ENCODE measurements at places on chromosomes 1 and 21.

DNA sequence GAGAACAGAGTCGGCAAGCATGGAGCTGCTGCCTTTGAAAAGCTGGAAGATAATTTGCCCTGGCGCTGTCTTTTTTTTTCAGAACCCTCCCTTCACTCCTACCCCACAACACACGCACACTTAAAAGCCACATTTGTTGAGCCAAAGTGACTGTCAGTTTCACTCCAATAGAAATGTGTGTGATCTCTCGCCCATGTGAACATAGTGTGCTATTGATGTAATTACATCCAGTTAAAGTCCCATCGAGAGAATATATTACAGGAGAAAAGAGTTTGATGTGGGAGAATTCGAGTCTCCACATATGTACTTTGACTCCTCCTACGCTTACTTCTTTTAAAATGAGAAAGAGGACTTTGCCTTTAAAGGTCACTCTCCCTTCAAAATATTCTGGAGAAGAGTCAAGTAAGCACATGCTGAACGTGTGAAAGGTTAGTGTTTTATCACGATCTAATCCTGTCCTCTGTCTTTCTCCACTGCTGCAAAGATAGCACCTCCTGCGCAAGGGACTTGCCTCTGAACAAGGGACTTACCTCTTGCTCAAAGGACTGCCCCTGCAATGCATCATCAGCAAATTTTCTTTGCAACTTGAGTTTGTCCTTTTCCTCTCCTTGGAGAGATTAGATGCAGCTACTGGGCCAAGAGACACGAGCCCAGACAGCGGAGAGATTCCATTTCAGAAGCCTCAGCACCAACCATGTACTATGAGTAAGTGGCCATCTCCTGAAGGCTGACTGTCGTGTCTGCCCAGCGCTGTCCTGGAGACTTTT lies 613.9 kb downstream of the PTPRU start:
- no peak for DNase-seq

- DNase-seq, result no peak
Measured at GRCh38 chr1:46368791-46369190, 25.3 kb upstream of the FAAH start.

GRCh38 chr1:110237386-110238152 lies 27.5 kb downstream of the KCNC4 start:
- DNase-seq, result no peak

DNA sequence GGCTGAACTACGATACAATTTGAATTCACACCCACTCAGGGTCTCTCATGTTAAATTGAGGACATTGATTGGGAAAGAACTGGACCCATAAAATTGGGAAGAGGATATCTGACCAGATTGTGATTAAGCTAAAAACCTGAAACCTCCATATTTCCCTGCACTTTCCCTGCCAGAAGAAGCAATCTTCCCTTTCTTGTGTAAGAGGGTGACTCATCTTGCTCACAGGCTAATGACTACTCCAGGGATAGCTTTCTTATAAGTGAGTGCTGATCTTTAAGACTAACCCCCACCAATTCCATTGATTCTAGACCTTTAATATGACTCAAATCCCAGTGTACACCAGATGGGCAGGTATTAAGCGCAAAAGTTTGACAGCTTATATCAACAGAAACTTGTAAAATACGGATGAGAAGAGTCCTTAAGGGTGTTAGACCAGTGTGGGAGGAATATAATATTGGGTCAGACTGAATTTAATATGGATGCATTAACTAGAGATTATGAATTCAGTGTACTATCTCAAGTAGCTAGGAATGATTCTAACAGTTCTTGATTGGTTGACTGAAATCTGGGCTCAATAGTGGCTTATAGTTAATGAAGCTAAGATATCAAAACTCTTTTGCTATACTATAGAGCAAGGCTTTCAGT lies 12.1 kb upstream of the SGIP1 start:
- DNase-seq, result no peak

DNA sequence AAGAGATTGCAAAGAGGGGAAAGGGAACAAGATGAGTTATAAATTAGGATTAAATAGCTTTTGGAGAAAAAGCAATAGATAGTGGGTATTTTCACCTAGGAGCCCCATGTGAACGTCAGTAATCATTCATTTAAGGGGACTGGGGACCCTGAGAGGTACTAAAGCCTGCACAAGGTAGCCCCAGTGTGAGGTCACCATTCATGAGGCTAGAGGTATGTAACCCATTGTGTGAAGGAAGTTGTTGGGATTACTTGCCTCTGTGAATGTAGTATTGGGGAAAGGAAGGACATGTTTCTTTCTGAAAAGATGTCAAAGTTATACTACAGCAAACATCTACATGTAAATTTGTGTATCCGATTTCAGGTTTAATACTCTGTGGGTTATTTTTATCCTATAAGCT lies 276.8 kb downstream of the TBX15 start:
- DNase-seq, result no peak

GRCh38 chr1:153397051-153397923 lies 6.4 kb upstream of the S100A8 start:
- no peak for DNase-seq

- no peak for DNase-seq
Measured at GRCh38 chr1:80919426-80919825, 881.3 kb upstream of the ADGRL2 start.

GRCh38 chr1:9181990-9182783 lies 52.4 kb upstream of the H6PD start:
- DNase-seq, result no peak

DNA sequence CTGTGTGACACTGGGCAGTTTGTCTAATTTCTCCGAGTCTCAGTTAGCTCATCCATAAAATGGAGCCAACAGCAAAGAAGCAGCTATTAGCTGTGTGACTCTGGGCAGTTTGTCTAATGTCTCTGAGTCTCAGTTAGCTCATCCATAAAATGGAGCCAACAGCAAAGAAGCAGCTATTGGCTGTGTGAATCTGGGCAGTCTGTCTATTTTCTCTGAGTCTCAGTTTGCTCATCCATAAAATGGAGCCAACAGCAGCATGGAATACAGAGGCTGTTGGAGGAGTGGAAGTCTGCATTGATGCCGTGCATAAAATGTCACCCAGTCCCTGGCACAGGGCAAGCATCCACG lies 297.0 kb upstream of the VAMP3 start:
- no peak for DNase-seq

DNA sequence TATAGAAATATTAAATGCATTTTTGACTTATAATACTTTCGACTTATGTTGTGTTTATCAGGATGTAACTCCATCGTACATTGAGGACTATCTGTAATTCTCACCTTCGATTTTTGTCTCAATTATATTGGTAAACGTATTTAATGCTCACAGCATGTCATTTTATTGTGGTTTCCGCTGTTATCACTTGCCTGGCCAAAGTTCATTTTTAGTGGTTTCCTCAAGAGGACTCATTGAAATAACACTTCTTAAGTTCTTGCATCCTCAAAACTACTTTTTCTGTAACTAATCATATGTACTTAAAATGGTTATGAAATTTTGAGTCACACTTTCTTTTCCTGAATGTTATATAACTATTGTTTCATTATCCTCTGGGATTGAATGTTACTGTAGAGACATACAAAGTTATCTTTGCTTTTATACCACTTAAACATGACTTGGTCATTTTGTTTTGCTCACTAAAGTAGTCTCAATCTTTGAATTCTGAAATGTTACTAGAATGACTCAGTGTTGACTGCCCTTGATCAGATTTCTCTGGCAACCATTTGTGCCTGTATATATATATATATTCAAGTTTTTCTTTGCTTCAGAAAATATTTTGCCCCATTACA lies 289.6 kb upstream of the PROX1 start:
- DNase-seq, result no peak

GRCh38 chr1:14184454-14184853 lies 414.0 kb upstream of the KAZN start:
- no peak for DNase-seq

- DNase-seq, result no peak
Measured at GRCh38 chr21:34372321-34372720, 3.0 kb upstream of the SMIM11 start.

GRCh38 chr1:170619241-170620028 lies 44.5 kb upstream of the PRRX1 start:
- no peak for DNase-seq

DNA sequence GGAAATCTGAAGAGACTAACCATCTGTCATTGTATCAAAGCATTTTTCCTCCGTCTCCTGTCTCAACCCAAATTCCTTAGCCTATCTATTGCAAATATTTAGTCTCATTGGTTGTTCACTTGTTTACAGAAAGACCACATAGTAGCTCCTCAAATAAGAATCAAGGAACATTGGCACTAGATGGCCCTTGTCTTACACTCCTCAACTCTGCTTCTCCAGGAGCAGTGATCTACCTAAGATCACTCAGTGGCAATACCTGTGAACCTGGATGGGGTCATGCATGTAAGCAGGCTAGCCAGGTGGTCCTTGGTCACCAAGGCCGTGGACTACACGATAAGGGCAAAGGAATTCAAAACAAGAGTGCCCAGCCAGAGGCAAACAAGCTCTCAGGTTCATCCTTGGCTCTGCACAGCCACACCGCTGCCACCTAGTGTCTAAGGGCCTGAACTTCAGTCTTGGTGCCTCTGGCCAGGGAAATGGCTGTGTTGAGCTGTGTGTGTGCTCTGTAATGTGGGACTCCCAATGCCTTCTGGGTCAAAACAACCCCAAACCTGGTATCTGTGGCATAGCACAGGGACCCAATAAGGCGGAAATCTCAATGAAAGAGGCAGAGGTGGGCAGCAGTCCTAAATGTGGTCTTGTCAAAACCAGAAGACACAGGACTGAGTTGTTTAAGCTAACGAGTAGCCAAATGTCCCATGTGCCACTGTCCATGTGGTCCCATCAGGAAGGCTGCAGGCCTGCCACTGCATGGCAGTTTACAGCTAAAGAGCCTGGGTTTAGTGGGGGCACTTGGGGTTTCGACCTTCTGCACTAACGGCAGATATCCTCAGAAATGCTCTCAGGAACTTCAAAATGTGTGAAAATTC lies 54.5 kb downstream of the GPR161 start:
- peak; percentile 65 for DNase-seq

DNA sequence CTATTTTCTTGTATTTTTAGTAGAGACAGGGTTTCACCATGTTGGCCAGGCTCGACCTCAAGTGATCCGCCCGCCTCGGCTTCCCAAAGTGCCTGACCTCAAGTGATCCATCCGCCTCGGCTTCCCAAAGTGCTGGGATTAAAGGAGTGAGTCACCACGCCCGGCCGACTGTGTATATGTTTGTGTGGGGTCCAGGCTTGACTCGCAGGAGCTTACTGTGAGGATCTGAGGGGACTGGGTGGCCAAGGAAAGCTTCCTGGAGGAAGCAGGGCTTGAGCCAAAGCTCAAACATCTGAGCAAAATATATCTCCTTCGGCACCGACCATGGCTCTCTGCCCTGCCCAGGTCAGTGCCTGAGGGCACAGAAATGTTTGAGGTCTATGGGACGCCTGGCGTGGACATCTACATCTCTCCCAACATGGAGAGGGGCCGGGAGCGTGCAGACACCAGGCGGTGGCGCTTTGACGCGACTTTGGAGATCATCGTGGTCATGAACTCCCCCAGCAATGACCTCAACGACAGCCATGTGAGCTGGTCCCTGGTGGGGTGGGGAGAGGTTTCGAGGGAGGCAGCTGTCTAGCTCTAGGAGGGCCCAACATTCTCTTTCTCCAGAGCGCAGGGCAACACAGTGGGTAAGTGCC lies 10.5 kb downstream of the PADI3 start:
- DNase-seq, result no peak

GRCh38 chr1:41525891-41526587 lies 41.6 kb upstream of the EDN2 start:
- no peak for DNase-seq

DNA sequence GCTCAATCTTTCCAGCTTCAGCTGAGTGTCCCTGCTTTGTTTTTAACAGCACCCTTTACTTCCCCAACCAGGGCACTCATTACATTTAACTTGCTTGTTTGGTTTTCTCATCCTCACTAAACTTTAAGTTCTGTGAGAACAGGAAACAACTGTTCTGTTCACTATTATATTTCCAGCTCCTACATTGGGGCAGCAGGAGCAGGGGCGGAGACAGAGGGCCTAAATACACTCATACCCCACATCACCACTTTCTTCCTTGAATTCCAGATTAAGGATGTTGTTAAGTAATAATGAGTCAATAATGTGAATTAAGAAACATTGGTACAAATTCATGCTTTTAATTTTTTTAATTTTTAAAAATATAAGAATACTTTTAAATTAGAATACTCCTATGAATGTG lies 6.0 kb downstream of the DRAM2 start:
- no peak for DNase-seq

DNA sequence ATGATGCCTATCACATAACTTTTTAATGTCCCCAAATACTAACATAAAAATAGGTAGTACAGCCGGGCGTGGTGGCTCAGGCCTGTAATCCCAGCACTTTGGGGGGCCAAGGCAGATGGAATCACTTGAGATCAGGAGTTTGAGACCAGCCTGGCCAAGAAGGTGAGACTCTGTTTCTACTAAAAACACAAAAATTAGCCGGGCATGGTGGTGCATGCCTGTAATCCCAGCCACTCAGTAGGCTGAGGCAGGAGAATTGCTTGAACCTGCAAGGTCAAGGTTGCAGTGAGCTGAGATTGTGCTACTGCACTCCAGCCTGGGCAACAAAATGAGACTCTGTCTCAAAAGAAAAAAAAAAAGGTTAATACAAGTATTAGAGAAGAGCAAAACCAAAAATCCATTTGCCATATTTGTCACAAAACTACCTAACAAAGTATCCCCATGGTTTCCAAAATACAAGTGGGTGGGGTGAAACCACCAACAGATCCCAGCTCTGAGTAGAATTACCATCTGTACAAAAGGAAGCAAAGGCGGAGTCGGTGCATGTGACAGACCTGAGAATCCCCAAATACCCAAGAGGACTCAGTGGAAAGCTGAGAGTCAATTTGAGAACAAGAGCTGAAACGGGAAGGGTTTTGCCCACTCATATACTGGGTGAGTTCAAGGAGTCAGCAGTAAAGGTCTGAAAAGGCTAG lies 113.2 kb downstream of the TOMM20 start:
- peak; percentile 44 for DNase-seq

- no peak for DNase-seq
Measured at GRCh38 chr1:227937031-227937837, 10.5 kb downstream of the WNT9A start.

DNA sequence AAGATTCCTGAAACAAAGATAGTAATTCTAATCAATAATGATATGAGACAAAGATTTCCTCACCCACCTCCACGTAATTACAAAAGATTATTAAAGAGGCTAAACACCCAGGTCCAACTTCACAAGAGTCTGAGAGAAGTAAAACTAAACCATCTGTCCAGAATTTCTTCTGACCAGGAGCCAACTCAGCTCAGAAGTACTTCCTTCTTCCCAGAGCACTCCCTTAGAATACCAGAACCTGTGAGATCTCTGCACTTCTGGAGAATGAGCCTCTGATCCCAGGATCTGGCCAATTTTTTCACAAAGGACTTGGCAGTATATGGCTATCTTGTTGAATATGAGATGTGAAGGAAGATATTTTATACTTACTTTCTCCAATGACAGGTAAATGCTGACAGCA lies 120.6 kb upstream of the PALMD start:
- no peak for DNase-seq

All from CD4-positive, alpha-beta T cell treated with Interleukin-1 beta for 1 hour (primary cell).